ENCODE measurements at places on chromosomes 6 and 20.

DNA sequence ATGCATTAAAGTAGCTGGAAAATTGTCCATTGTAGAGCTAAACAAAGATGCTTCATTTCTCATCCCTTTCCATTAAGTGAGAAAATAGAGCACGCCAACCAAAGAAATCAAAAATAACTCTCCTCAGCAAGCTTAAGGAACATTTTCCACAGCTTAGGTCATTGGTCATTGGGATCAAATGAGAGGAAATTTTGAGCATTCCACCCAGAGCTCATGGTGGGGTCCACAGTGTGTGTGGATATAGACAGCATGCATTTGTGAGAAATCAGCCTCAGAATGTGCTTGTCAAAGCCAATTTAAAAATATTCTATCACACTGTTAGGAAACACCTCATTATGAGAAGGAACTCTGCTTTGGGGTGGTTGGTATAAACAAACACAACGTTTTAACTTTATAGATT lies 97.2 kb downstream of the HDGFL1 start:
- no peak for DNase-seq

GRCh38 chr6:46772016-46772415 lies 21.2 kb upstream of the MEP1A start:
- DNase-seq = no peak

GRCh38 chr6:139367810-139368351 lies 6.6 kb downstream of the CITED2 start:
- DNase-seq = no peak

DNA sequence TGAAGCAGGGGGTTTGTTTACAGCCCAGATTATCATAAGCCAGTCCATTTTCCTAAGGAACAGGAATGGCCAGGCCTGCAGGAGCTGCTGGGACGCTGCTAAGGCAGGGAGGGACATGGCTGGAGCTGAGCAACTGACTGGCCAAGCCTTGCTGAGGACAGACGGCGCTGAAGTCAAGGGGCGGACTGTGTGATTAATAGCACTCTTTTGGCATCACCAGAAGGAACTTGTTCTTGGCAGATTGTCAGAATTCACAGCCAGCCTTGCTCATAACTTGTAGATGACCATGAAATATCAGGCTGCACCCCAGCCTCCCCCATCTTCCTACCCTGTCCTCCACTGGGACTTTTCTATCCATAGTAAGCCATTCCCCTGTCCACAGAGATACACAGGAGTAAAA lies 218.8 kb upstream of the RNF24 start:
- DNase-seq = no peak

DNA sequence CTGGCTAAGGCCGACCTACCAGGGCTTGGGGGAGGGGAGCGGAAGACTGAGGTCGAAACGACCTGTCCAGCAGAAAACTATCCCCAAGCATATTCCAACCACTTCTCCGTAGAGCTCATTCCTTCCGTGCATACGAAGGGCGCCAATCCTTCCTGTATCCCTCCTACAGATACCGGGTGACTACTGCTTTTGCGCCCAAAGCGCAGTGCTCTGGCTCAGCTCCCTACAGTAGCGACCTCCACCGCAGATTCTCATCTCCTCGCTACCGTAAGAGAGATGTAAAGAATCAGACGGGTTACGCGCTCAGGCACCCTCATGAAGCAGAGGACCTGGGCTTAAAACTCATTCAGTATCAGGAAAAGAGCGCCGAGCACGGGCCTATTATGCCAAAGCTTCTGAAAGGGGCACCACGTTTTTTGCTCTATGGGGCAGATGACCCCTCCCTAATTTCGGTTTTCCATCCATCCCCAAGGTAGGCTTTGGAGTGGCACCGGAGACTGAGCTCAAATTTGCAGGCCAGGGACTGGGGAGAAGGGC lies 563 bp upstream of the NNAT start:
- DNase-seq = no peak

DNA sequence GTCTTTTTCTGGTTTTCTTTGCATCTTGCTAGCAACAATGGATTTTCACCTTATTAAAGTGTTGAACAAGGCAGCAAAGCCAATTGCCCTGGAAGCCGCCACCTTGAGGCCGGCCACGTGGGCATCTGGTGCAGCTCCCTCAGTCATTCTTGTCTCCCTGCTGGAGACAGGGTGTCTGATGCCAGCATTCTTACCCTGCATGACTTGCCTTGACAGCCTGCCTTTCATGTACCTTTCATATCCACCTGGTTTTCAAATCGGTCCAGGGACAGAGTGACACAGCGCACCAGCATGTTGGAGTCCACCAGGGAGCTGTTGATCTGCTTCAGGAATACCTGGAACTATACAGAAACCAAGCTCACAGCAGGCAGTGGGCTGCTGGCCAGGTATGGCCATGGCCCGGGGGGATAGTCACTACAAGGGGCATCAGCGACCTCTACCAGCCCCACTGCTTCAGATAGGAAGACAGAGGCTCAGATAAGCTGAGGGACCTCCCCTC lies 49.8 kb downstream of the MYH7B start:
- DNase-seq = no peak

DNA sequence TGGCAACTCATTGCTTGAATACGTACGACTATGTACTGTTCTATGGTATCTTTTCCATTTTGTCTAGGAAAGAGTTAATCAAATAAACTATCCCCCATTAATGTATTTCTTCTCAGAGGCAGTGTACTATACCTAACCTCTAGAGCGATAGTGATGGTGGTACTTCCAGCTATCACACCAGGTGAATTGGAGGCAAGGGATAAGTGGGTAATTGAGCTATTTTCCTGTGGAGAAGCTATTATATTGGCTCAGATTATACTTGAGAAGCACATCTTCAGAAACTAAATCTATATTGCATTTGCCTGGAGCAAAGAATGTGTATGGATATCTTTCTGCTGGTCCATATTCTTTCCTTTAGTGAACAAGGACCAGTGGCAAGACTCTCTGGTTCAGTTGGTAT lies 430.7 kb upstream of the KHDRBS2 start:
- DNase-seq = no peak

- peak; percentile 15 for DNase-seq
These were observed 128.4 kb upstream of the ESR1 start for GRCh38 chr6:151679081-151679480.

DNA sequence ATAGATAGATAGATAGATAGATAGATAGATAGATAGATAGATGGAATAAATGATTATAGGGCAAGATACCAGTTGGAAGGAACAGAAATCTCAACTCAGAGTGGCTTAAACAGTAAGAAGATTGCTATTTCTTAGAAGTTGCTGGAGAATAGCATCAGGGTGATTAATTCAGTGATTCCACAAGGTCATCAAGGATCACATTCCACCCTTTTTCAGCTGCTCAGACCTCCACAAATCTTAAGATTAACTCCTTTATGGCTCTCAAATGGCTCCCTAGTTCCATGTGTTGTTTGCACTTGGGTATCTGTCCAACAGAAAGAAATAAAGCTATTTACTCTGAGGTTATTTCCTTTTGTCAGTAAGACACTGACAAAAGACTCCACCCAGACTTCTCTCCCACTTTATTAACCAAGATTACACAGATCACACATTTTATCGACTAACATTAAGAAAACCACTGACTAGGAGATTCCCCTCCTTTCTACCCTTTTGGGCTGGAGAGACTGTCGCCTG lies 68.3 kb upstream of the KIF16B start:
- no peak for DNase-seq

DNA sequence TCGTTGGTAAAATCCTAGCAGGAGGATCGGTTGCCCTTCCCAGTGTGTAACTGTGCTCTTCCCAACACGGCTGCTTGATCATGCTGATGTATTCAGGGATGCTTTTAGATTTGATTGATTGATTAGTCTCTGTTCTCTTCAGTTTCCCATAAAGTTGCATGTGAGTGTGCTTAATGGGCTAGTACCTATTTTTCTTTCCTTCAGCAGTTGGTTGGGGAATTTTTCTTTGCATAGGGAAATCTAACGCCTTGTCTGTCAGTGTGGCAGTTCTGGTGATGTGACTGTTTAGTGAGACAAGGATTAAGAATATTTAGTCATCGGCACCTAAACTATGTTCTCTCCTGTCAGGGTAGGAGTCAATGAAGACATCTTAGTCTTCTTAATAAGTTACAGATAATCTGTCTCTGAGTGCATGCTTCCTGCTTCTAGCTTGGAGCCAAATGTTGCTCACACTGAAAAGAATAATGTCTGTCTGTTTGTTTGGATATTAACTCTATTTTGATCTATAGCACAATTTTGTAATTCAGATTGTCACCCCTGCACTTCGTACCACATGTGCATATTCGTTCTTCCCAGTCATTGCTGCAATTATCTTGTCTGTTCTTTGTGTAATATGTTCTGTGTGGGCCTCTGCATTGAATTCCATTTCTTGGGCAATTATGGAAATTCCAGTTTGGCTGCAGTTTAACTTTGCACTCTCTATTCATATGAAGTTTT lies 169.9 kb downstream of the EDN1 start:
- DNase-seq = no peak

- no peak for DNase-seq
These were observed 79.0 kb upstream of the OGFRL1 start for GRCh38 chr6:71209626-71210025.

DNA sequence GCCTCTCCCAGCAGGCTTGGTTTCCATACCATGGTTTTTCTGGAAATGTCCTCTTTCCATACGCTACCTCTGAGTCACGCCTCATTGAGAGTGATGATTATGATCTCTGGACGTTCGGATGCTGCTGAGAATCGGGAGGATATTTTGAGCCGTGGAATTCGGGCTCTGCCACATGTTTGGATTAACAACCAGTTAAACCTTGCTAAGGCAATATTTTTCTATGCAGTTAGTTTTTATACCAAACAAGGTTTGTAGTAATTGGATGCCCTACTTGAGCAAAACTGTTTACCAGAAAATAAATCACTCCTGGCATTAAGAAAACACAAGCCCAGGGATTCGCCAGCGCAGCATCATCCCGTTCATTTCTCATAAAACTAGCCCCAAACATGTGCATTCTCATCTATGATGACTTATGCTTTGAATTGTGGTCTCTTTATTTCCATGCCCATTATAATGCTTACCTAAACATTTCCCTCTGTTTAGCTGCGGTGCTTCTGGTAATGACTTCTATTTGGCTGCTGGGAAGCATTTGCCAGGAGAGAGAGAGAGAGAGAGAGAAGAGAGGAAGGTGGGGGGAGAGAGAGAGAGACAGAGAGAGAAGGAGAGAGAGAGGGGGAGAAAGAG lies 198.9 kb downstream of the CLIC5 start:
- DNase-seq = no peak

- DNase-seq = no peak
These were observed 20.4 kb upstream of the NOTCH4 start for GRCh38 chr6:32244270-32244669.

- no peak for DNase-seq
These were observed 212.3 kb downstream of the TAF4 start for GRCh38 chr20:61853073-61854005.

- no peak for DNase-seq
These were observed 104.8 kb downstream of the SOBP start for GRCh38 chr6:107594736-107595135.

DNA sequence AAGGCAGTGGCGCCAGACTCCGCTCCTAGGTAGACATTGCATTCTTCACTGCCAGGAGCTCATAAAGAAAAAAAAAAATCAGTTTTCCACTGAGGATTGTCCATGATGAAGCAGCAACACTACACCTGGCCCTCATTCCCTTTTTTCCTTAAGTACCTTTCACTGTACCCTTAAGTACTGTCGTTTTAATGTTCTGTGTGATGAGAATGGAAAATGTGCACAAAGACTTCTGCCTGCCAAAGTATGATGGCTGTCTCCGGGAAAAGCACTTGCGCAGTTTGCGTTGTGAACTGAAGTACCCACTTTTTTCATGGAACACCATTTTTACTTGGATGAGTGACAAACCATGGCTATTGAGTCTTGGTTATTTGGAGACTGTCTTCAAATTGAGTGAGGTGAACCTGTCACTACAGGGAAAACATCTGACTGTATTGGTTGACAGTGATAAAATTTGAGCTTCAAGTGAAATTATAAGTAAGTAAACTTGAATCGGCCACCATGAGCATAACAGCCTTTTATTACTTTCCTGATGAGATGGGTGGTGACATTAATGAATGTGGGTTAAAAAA lies 104.8 kb downstream of the NCOA3 start:
- no peak for DNase-seq

GRCh38 chr20:32440758-32441078 lies 82.6 kb downstream of the ASXL1 start:
- DNase-seq = no peak

DNA sequence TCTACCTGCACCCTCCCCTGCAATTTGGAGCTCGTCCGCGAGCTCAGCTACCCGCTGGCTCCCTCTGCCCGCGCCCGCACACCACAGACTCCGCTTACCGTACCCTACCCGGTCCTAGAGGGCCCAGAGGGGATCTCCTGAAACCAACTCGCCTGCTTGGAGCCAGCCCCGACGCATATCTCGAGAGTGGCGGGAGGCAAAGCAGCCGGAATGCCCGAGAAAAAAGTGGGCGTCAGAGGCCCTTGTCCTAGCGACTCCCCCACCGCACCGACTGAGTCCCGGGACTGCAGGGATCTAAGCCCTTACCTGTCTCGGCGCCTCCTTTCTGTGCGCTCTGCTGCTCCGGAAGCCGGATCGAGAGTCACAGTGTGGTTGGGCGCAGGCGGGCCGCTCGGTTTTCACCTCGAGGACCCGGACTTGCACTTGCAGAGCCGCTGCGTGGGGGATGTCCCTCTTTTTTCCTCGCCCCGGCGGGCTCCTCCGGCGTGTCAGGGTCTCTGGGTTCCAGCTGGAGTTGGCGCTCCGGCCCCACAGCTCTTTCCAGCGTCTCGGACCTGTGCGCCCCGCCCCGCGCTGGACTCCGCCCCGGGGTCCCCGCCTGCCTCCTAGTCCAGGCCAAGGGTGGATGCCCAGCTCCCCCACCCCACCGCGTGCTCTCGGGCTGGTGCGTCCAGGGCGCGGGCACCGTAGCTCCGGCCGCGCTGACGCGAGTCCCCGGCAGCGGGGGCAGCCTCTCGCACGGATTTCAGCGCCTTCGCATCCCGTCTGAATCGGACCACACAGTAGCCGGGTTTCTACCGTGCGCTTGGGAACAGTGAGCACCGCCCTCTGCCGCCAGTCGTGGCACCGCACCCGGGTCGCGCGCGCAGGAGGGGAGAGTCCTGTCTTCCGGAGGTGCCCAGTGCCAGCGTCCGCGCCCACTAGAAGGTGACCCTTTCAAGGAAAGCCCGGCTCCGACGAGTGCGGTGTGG lies at the start of gene PROKR2:
PROKR2 (minus strand) TSS at position 767 of the 971 bp plus-strand sequence. CDS start 2,585 bp downstream, outside the sequence.
- DNase-seq = no peak

GRCh38 chr6:96276305-96276704 lies 245.3 kb upstream of the UFL1 start:
- DNase-seq = no peak

GRCh38 chr20:63103402-63104311 lies 96.9 kb upstream of the BHLHE23 start:
- no peak for DNase-seq

DNA sequence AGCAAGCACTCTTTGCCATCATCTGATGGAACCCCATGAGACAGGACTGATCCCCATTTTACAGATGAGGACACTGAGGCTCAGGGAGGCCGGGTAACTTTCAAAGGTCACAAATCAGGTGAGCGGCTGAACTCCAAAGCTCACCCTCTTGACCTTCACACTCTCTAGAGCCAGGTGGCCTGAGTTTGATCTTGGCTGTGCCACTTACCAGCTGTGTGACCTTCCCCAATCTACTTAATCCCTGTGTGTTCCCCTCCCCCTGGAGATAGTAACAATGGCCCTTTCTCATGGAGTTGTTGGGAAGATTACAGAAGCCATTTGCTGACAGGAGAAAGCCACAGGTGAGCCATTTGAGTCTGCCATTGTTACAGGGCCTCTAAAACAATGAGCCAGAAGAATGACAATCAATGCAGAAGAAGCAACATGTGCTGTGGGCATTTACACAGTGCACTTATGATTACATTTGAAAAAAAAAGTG lies 34.5 kb downstream of the BMP7 start:
- DNase-seq = no peak

GRCh38 chr6:27757307-27757706 lies 154.9 kb downstream of the OR2B2 start:
- DNase-seq = peak; percentile 47
